Activated CD4-positive, alpha-beta memory T cell treated with anti-CD3 and anti-CD28 coated beads for 36 hours (primary cell): ENCODE measurements at places on chromosomes 3 and 15. TPM values are rescaled to one million over a fixed set of nuclear protein-coding genes. Genes with fewer than 3 reads are reported as not detected.

The KIF7 gene
- total RNA-seq: 0.95 TPM

DNA sequence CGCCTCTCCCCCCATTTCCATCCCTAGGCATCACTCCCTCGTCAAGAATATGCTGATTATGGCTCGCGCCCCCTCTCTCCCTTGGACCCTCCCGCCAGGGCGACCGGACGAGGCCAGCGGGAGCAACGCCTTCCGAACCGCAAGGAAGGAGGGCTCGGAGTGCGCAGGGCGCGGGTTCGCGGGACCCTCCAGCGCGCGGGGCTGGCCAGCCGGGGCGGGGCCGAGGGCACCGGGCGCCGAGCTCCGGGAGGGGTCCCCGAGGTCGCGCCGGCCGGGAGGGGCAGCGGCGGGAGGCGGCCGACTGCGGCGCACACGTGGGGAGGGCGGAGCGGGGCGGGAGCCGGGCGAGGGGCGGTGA is 483 bp downstream of the EHD4 start:
- peaks cover 23% of the 10 kb centered on the region for H3K36me3 ChIP-seq
- no peak for DNase-seq
- H3K27ac ChIP-seq: peak overlapping the region; percentile 97

DNA sequence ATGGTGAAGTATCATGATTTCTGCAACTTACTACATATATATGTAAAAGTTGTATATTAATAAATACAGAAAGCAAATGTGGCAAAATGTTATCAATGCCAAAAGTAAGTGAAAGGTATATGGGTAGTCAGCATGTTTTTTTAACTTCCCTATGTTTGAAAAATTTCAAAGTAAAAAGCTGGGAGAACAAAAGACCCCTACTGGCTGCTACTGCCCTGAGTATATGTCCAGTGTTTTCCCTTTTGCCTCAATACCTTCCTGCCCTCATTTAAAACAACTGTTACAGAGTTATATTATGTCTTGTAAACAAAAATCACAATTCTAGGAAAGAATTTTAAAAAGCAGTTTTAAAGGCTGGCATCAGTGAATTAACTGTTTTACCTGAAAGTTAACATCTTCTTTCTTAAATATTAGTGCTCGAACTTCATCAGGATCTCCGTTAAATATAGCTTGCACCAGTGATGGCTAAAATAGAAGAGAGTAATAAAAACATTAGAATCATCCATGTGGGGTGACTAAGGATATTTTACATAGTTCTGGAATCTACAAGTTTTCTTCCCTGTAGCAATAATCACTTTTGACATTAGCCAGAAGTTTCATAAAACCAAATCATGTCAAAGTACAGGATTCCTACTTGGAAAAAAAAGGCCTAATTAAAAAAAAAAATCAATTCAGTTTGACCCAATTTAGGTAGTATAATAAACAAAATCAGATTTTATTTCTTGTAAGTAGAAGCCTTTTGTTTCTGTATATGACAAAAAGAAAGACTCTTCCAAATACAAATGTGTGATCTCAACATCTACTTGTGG is 2.7 kb downstream of the ANKRD28 start:
- peaks cover 21% of the 10 kb centered on the region for H3K36me3 ChIP-seq

- H3K4me3 ChIP-seq: no peak overlapping the region
- H3K27ac ChIP-seq: no peak overlapping the region
- no peaks in the 10 kb centered on the region for H3K4me1 ChIP-seq
- no peak for DNase-seq
These were observed 56.8 kb downstream of the SMAD6 start for GRCh38 chr15:66758844-66759243.

DNA sequence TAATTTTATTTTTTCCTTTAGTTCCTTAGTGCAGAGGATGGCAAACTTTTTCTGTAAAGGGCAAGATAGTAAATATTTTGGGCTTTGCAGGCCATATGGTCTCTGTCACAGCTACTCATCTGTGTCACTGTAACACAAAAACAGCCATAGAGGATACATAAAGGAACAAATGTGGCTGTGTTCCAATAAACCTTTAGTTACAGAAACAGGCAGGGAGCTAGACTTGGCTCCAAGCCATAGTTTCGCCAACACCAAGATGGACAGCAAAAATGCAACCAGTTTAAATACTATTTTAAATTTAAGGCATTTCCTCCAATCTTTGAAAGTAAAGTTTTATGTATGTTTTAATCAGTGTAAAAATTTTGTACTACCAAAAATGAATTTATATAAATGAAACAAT is 753.4 kb downstream of the FHIT start:
- H3K27ac ChIP-seq: no peak overlapping the region
- H3K36me3 ChIP-seq: no peaks in the 10 kb centered on the region

DNA sequence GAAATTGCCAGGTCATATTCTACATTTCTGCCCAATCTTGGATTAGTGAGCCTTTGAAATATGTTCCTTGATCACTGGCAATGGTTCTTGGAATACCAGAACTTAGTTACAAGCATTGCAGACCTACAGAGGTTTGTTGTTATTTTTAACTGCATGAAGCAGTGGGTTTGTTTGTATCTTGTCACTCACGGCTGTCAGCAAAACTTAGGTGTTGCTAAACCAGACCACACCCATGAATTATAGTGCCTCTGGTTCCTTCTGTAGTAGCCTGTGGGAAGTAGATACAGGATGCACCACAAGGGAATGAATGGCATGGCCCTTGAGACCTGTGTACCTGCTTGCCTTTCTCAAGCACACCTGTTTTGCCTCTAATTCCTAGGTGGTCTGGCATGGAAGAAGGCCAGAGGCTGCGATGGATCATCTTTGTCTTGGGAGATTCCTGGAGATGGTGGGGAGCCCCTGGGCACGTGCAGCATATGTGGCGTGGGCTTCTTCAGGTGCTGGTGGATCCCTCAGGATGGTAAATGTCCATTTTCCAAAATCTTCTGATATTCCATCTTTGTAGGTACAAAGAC is 138.8 kb downstream of the SNRPN start:
- H3K4me3 ChIP-seq: no peak overlapping the region
- H3K36me3 ChIP-seq: peaks cover 93% of the 10 kb centered on the region
- no peak for DNase-seq

GRCh38 chr15:101242160-101242998 is 9.5 kb downstream of the CHSY1 start:
- H3K27ac ChIP-seq: peak overlapping the region; percentile 82
- H3K36me3 ChIP-seq: peaks cover 9% of the 10 kb centered on the region
- H3K4me3 ChIP-seq: peak overlapping the region; percentile 50

DNA sequence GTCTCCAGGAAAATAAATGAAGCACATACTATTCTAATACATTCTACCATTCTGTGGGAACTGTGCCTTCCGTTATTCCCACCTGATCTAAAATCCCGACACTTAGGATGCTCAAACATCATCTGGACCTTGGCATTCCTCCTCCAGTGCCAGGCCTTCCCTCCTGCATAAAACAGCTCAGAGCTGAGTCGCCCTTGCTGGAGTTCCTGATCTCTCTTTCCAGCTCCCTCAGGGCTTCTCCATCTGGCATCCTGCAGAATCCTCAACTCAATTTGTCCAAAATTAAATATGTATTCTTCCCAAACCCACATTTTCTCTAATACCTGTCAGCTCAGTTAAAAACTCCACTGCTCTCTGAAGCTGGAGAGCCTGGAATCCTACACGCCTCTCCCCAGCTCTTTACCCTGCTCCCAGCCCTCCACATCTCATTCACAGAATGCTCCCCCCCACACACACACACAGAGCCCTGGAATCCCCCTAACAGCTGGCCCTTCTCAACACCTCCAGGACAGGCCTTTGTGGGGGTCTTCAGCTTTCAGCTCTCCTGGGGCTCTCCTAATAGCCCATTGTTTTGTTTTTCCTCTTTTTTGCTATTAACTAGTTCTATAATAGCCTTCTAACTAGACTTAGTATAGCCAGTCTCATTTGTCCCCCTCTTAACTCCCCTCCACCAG is 78.5 kb downstream of the HMG20A start:
- H3K27ac ChIP-seq: no peak overlapping the region
- peaks cover 3% of the 10 kb centered on the region for H3K4me1 ChIP-seq
- H3K4me3 ChIP-seq: no peak overlapping the region
- H3K27me3 ChIP-seq: no peaks in the 10 kb centered on the region
- no peak for DNase-seq

The AEN gene
- 55.7 TPM for total RNA-seq

The POC1A gene
- 28.5 TPM for total RNA-seq

The KLF15 gene
- 0.40 TPM for total RNA-seq

The GALNT15 gene
- not detected for total RNA-seq
